ENCODE measurements at places on chromosomes 5 and 9. TPM values are rescaled to one million over a fixed set of nuclear protein-coding genes. Genes with fewer than 3 reads are reported as not detected.

Gene PCDHA9
- 0.10 TPM for total RNA-seq

Gene TSSK1B
- total RNA-seq: not detected

Gene MEIKIN
- total RNA-seq: 3.9 TPM

Gene TMEM174
- not detected for total RNA-seq

Gene PCDHA1
- not detected for total RNA-seq

Gene NR4A3
- total RNA-seq: 4.7 TPM

Gene IFNA2
- total RNA-seq: not detected

Gene C9orf50
- total RNA-seq: not detected

Gene MZB1
- total RNA-seq: 0.62 TPM

Gene OR1J2
- not detected for total RNA-seq

Gene TMOD1
- 103 TPM for total RNA-seq

Gene DMRT2
- total RNA-seq: 19.1 TPM

Gene SAXO1
- under 0.01 TPM for total RNA-seq

Gene SLCO6A1
- not detected for total RNA-seq

Gene RNF208
- not detected for total RNA-seq

Gene RANBP17
- 27.9 TPM for total RNA-seq
